NCI-H2107 (cell line): ENCODE measurements at places on chromosomes 2 and 18.

DNA sequence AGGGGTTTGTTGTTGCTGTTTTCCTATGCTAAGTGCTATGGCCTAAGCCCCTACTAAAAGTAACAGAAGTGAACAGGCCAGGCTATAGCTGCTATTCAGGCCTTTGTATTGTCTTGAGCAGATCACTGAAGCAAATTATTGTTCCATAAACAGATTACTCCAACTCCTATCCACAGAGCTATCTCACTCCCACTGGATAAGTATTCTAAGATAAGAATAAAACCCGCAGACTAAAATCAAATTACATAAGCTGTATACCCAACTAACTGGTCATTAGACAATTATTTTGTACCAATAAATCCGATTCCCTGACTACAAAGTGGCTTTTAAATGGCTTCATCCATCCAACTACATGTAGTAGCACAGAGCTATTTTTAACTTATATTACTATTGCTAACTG is 74.3 kb downstream of the THADA start:
- DNase-seq = no peak

- no peak for DNase-seq
Measured at GRCh38 chr2:140242889-140243288, 1462.7 kb upstream of the NXPH2 start.

GRCh38 chr2:6043238-6043637 is 351.1 kb downstream of the SOX11 start:
- no peak for DNase-seq

DNA sequence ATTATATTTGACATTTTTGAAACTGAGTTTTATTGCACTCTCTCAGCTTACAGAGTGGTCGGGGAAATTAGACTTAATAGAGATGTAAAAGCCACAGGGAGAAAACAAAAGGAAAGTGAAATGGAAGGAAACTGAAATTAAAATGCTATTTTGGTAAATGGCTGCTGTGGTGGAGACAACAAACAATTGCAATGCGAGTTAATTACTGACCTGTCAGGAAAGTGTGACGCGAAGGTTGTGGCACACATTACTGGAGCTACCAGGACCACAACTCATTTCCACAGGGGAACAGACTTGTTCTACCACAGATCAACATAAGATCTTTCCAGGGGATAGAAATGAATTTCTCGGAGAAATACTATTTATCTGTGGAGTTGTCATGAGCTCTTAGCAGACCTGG is 19.5 kb downstream of the ARHGAP15 start:
- no peak for DNase-seq
